ENCODE measurements at places on chromosomes 4 and X. TPM values are rescaled to one million over a fixed set of nuclear protein-coding genes. Genes with fewer than 3 reads are reported as not detected.

GRCh38 chr4:114547340-114548134 is 51.1 kb upstream of the UGT8 start:
- no peak for DNase-seq

GRCh38 chr4:161919442-161920220 is 244.2 kb downstream of the FSTL5 start:
- no peak for DNase-seq

DNA sequence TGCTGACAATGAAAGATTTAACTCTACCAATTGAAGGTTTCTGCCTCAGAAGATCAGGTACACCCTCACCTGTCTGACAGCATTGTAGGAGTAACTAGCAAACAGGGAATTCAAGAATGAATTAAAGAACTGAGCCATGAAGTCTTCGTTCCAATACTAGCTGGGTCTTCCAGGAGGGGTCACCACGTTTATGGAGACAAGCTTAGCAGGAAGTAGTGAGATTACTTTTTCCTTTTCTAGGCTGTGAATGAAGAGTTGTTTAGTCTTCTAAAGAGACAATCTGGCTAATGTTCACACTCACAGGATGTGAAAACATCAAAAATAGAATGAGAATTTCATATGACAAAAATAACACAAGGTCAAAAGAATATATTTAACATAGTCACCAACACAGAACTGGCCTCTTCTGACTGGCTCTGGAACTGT is 54.9 kb downstream of the REELD1 start:
- DNase-seq = no peak

DNA sequence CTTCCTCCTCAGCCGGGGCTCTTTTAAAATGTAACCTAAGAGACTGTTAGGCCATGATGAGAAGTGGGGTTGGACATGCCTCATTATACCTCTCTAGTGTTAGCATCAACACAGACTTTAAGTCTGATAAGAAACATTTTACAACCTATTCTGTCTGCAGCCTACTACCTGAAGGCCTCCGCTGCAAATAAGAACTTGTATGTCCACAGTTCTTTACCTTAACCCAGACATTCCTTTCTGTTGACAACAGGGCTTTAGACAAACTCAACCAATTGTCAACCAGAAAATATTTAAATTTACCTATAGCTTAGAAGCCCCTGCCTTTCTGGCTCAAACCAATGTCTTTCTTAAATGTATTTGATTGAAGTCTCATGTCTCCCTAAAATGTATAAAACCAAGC is 1418.6 kb downstream of the STIM2 start:
- DNase-seq = no peak

GRCh38 chrX:19569121-19569805 is 54.0 kb upstream of the MAP3K15 start:
- no peak for DNase-seq

- peak; percentile 30 for DNase-seq
Measured at GRCh38 chrX:110188701-110189558, 129.0 kb downstream of the AMMECR1 start.

DNA sequence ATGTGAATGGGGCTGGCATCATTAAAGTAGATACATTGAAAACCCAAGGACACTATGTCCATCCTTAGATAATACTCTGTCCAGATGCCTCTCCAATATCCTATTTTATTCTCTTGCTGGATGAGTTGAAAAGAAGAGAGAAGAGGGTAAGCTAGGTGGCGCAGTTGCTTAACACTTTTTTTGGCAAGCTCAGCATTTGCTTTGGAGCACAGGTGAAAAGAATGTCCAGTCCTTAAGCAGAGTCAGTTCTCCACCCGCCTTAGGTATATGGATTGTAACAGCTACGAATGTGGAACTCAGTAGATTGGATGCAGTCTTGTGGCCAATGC is 208.4 kb downstream of the NWD2 start:
- peak; percentile 48 for DNase-seq

GRCh38 chrX:38221391-38221929 is 789 bp upstream of the SRPX start:
- DNase-seq = no peak

- no peak for DNase-seq
Measured at GRCh38 chr4:99438405-99438780, 3.3 kb upstream of the ADH7 start.

GRCh38 chr4:152109531-152110509 is 349.0 kb upstream of the GATB start:
- DNase-seq = peak; percentile 16

DNA sequence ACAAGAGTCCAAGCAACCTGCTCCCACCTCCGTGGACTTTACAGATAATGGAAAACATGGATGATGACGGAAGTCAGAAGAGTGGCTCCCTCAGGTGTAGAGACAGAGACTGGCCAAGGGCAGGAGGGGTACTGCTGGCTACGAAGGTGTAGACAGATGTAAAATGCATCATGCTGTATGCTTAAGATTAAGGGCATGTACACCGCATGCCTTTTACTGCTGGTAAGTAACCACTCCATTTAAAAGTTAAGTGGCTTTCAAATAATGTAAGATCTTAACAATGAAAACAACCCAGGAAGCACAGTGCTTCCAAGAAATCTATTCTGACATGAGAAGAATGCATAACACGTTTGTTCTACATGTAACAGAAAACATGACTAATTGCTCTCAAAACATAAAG is 76.9 kb upstream of the FAM9B start:
- DNase-seq = no peak

DNA sequence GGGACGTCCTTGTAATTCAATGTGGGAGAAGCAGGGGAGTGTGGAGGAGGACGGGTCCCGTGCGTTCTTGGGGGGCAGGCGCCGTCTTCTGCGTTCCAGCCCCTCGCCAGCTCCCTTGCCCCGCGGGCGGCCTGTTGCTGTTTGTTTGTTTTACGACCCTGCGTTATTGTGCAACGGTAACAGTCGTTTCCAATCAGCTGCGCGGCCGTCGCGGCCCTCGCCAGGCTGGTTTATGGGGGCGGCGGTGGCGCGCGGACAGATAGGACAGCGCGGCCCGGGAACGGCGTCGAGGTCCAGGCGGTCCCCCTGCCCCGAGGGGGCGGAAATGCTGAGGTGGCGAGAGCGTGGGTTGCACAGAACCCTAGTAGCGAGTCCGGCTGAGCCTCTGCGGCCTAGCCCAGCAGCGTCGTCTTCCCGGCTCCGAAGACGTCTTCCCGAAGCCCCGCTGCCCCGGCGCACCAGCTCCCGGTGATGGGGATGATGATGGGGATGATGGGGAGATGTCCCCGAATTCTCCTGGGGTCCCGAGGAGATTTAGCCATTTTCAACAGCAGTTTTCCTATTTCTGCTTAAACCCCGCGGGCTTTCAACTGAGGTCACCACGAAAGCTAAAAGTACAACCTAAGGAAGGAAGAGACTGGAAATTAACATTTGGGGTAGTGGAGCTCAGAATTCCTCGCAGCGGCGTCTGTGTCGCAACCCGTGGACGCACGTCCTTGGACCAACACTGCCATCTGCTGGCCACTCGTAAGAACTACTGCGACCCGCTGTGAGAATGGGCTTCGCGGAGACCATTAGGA is 4.8 kb downstream of the PDGFRA start:
- peak; percentile 82 for DNase-seq

GRCh38 chr4:3285558-3286334 is 7.1 kb upstream of the RGS12 start:
- DNase-seq = peak; percentile 32

DNA sequence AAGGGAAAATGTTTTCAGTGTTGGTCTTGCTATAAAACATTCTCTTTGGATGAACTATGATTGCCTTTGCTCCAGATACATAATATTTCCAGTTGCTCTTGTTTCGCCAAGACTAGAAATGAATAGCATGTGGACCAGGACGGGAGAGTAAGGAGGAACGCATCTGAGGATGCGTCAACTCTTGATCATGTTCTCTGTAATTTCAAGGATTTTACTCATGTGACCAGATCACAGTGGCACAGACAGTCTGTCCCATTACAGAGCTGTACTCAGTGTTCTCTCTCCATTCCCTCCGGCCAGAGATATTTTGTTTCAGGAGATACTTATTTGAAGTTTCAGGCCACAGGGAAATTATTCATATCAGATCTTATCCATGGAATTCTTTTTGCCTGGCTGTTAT is 266.6 kb downstream of the MID1IP1 start:
- no peak for DNase-seq

Gene GJB1
- total RNA-seq = not detected

Gene TMA16
- total RNA-seq = 9.3 TPM

Gene PF4V1
- not detected for total RNA-seq

Gene VSIG4
- not detected for total RNA-seq

Gene PSAPL1
- not detected for total RNA-seq

Gene NAA11
- total RNA-seq = not detected

Gene TRPC3
- total RNA-seq = 2.7 TPM

Gene CSAG3
- not detected for total RNA-seq

Measured in IMR-90 (cell line).